ENCODE measurements at places on chromosomes 4 and X.

- DNase-seq, result peak; percentile 78
- H3K36me3 ChIP-seq, result peaks cover 57% of the 10 kb centered on the region
- H3K27ac ChIP-seq, result peak overlapping the region; percentile 89
- H3K4me1 ChIP-seq, result peaks cover 62% of the 10 kb centered on the region
Measured at GRCh38 chr4:77734928-77735327, 84.2 kb downstream of the CNOT6L start.

- H3K27ac ChIP-seq, result peak within 1 kb of the TSS; percentile 82
- peaks cover 11% of the 10 kb centered on the region for H3K36me3 ChIP-seq
- no peaks in the 10 kb centered on the region for H3K27me3 ChIP-seq
- DNase-seq, result peak; percentile 76
- H3K4me1 ChIP-seq, result peaks cover 38% of the 10 kb centered on the region
- H3K4me3 ChIP-seq, result peak within 1 kb of the TSS; percentile 75
Measured at GRCh38 chrX:46573331-46573891, at the start of gene CHST7. CHST7 (plus strand) TSS chrX:46573765; CDS start chrX:46573932, 167 bp downstream.

DNA sequence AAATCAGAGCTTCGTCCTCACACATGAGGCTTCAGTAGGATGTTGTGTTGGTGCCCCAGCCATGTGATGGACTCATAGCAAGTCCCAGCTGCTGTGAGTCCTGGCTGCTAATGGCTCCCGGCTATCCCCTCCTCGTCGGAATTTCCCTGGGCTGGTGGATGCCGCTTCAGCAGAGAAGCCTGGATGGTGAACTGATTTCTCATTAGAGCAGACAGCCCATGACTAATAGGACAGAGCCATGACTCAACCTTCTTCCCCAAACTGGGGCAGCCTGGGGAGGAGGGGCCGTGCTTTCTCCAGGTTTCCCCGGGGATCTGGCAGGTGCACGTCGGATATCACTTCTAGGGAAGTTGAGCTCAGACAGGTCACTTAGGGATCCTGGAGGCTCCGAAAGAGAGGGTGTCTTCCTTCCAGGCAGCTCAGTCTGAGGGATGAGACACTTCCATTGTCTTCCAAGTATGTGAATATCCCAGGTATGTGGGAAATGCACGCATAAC is 112.7 kb downstream of the ASMT start:
- no peak overlapping the region for H3K27ac ChIP-seq
- no peak overlapping the region for H3K4me3 ChIP-seq
- H3K27me3 ChIP-seq, result no peaks in the 10 kb centered on the region
- H3K36me3 ChIP-seq, result peaks cover 30% of the 10 kb centered on the region

- no peak overlapping the region for H3K27ac ChIP-seq
- H3K36me3 ChIP-seq, result no peaks in the 10 kb centered on the region
- no peaks in the 10 kb centered on the region for H3K27me3 ChIP-seq
- H3K4me1 ChIP-seq, result peaks cover 4% of the 10 kb centered on the region
Measured at GRCh38 chr4:21090094-21090666, 389.9 kb downstream of the PACRGL start.
